ENCODE measurements at places on chromosomes 5 and 9.

DNA sequence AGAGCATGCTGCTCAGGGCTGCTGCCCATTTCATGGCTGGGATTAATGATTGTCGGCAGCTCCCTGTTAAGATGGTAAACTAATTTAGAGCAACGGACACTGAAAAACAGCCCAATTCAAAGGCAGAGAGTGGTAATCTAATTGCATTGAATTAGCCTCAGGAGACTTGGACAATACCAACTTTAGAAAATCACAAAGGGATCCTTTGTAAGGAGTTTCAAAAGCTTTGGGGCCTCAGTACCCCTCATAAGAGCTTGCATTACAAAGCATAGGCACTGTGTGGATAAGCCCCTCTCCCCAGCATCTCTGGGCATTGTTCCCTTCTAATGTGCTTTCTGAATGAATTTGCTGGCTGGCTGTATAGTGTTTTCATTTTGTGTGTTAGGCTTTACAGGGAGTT lies 6.7 kb downstream of the GLRA1 start:
- DNase-seq: no peak

DNA sequence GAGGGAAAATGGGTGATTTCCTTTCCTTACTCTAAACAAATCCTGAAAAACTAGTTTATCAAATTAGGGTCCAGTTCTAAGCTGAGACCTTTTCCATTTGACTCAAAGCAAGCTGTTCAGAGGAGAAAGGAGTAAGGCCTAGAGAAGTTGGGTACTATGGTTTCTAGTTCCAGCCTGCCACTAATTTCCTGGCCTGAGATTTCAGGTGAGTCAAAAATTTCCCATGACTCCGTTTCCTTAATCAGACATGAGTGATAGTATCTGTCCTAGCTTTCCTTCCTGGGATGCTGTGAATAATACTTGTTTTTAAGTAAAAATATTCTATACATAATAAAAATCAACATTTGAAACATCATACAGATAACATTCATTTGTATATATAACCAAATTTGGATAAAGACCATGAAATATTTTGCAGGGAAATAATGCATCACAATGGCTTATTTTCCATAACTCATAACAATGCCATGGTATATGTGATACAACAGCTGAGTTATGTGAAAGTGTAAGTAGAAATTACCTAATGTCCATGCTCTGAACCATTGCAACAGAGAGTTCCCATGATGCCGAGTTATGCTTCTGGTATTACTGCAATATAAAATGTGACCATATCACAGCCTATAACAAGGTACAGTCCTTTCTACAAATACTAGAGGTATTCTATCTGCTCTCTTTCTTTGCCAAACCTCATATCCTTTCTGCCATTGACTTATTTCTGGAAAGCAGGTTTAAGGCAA lies 142.7 kb downstream of the MLLT3 start:
- DNase-seq: no peak

DNA sequence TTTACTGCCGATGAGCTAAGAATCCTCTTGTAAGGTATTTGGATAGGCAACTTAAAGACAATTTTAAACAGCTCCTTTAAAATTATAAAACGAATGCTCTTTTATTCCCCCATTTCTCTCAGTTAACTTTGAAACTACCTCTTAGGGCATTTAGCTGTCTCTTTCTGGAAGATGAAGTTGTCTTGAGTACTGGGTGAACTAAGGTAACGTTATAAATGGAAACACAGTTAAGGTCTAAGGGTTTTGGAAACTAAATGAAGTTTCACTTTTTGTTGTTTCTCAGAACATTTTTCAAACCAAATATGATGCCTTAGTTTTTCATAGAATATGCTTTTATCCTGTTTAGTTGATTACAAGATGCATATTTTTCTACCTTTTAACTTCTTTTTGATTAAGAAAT lies 6.8 kb downstream of the UBE2R2 start:
- DNase-seq: no peak

- no peak for DNase-seq
These were observed 18.8 kb downstream of the UBQLN1 start for GRCh38 chr9:83688921-83689320.

DNA sequence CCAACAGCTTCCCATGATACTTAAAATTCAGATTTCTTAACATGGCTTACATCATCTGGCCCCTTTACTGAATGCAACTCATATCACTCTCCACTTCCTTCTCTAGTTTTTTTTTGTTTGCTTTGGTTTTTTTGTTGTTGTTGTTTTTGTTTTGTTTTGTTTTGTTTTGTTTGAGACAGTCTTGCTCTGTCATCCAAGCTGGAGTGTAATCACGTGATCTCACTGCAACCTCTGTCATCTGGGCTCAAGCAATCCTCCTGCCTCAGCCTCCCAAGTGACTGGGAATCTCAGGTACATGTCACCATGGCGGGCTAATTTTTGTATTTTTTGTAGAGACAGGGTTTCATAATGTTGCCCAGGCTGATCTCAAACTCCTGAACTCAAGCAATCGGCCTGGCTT lies 41.4 kb downstream of the CPLANE1 start:
- DNase-seq: no peak

GRCh38 chr5:10649666-10650380 lies 86.0 kb downstream of the ANKRD33B start:
- no peak for DNase-seq

GRCh38 chr5:173750538-173751265 lies 134.3 kb upstream of the BOD1 start:
- no peak for DNase-seq

DNA sequence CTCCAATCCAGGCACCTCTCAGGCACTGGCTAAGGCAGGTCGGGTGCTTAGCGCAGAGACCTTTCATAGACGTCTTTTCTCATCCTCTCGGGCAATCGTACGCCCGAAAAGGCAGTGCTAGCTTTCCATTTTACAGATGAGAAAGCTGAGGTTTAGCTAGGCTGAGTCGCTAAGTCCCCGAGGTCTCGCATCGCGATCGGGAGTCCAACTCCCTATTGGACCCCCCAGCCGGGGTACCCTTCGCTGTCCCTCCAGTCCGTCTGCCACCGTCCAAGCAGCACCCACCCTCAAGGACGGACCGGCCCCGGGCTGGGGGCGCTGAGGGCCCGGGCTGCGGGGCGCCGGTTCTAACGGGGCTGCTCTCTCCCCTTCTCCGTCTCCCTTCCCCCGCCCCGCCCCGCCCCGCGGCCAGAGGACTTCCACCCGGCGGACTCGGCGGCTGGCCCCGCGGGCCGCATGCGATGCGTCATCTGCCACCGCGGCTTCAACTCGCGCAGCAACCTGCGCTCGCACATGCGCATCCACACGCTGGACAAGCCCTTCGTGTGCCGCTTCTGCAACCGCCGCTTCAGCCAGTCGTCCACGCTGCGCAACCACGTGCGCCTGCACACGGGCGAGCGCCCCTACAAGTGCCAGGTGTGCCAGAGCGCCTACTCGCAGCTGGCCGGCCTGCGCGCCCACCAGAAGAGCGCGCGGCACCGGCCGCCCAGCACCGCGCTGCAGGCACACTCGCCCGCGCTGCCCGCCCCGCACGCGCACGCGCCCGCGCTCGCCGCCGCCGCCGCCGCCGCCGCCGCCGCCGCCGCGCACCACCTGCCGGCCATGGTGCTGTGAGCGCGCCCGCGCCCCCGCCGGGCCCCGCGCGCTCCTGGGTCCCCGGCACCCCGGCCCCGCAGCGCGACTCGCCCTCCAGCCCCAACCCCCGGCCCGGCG lies 12.5 kb upstream of the EXOSC2 start:
- DNase-seq: peak; percentile 97

DNA sequence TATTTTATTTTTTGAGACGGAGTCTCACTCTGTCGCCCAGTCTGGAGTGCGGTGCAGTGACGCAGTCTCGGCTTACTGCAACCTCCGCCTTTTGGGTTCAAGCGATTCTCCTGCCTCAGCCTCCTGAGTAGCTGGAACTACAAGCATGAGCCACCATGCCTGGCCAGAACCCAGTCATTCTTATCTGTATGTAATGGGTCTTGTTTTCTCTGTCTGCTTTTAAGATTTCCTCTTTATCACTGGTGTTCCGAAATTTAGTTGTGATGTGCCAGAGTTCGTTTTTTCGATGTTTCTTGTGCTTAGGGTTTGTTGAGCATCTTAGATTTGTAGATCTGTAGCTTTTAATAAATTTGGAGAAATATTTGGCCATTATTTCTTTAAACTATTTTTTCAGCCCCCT lies 19.2 kb downstream of the SLC25A25 start:
- no peak for DNase-seq

DNA sequence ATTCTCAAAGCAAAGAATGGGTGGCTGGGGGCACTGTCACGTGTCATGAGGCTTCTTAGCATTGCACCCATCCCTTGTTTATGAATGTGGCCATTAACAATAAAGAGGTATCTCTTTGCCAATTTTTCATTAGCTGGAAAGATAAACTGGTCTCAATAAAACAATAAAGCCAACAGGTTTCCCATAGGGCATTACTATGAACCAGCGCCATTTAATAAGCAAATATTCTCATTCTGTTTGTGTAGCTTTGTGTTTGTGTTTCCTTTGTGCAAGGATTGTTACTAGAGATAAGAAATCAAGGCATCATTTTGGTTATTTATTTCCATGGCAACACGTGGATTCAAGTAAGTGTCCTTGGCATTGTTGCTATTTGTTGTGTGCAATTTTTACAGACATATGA lies 37.6 kb upstream of the CAST start:
- DNase-seq: no peak

- no peak for DNase-seq
These were observed 6.4 kb downstream of the THBS4 start for GRCh38 chr5:80041527-80041926.

GRCh38 chr9:97766092-97766491 lies 69.0 kb upstream of the XPA start:
- peak; percentile 61 for DNase-seq

- no peak for DNase-seq
These were observed 10.1 kb upstream of the FOXI1 start for GRCh38 chr5:170095646-170096045.

GRCh38 chr5:122661496-122662180 lies 113.2 kb upstream of the SNX2 start:
- no peak for DNase-seq

DNA sequence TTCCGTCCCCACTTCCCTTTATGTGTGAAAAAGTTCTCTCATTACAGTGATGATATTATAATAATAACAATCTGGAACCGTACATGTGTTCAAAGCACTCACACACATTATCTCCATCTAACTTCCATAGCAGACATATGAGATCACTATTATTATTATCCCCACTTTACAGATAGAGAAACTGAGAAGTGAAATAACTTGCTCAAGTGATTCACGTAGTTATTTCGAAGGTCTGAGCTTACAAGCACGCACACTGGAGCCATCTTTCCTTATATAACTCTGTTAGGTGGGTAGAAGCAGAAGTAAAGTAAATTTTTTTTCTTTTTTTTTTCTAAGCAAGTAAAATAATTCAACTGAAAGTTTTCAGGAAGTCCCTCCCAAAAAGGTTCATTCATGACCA lies 62.9 kb upstream of the PTGER4 start:
- DNase-seq: no peak

DNA sequence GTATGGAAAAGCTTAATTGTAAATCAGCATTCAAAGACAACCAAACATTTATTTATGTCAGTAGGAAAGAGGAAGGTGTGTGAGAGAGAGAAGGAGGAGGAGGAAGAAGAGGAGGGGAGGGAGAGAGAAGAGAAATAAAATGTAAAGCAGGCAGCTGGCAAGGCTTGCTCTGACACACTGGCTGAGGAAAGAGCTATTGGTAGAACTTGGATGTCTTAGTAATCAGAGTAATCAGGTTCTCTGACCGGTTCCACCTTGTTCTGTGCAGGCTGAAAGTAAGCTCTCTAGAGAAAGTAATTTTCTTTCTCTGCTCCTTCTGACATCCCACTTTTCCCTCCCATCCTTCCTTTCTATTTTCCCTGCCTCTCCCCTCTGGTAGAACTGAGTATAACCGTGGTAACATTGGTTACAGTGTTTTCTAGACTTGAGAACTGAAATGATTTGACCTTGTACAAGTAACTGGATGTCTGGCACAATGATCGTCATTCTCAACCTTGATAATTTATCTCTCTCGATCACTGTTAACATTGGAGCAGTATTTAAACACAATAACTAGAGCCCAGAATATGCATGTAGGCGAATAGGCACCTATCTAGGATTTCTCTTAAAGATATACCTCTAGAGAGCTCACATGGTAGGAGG lies 33.3 kb downstream of the TLE4 start:
- DNase-seq: no peak

DNA sequence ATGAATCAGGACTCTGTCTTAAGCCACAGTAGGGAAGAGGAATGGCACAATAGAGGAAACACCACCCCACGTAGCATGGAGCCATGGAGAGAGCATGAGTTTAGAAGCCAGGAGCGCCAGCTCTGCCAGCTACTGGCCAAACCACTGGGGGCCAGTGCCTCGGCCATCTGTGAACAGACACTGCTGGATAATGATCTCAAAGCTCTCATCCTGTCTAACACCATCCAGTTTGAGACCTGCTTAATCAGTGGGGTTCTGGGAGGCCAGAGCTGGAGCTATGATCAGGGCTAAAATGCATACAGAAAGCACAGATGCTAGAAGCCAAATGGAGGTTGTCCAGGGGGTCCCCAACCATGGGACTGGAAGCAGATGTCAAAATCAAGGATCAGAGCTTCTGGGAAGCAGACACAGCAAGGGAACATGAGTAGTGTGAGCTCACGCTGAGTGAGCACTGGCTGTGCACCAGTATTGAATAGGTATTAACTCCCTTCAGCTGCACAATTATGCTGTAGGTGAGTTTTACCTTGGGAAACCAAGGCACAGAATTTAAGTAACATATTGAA lies 92.7 kb downstream of the KCNIP1 start:
- no peak for DNase-seq

- DNase-seq: no peak
These were observed 230.8 kb downstream of the AGTPBP1 start for GRCh38 chr9:85510830-85511504.

DNA sequence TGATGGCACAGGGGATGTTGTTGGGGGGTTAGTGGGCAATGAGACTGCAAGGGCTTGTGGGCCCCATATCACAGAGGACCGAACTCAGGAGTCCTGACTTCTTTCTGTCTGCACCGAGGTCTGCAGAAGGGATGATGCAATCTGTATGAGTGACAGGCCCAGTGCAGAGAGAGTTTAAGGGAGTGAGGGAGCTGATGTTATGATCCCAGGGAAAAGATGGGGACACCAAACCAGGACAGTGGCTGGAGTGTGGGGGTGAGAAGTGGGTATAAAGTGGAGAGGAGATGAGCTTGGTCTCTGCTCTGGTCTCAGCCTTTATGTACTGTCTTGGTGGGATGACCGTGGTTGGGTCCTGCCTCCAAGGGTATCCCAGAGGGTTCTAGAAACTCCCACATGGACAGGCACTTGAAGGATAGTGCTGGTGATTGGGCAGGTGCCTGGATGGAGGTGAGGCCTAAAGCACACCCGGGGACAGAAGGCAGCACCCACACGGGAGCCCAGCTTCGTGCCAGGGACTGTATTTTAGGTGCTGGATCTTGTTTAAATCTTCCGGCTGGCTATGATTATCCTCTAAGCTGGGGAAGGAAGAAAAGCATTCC lies 21.9 kb downstream of the GSN start:
- no peak for DNase-seq

DNA sequence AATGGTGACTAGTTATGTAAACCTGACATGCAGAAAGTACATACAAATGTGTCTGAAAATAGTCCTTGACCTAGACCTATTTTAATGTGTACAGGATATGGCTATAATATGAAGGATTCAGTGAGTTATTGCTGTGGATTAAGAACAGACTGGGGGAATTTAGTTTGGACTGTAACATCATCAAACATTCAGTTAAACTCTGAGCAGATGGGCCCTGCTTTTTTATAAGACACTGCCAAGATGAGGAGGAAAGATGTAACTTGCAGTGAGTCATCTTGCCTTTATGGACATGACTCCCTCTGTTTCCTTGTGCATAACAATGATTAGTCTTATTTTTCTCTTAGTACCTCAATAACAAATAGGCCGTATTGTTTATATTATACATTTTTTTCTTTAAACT lies 12.2 kb downstream of the PPP3R2 start:
- DNase-seq: peak; percentile 20

GRCh38 chr5:2587189-2588031 lies 164.1 kb downstream of the IRX2 start:
- no peak for DNase-seq

Data from AG08396 (cell line).